Stimulated activated CD4-positive, alpha-beta T cell treated with anti-CD3 and anti-CD28 coated beads, Interleukin-4, amount 100 ng/mL, for 48 hours (primary cell): ENCODE measurements at places on chromosomes 7 and 10.

- no peak for DNase-seq
These were observed 34.5 kb upstream of the RBM20 start for GRCh38 chr10:110609605-110610004.

- DNase-seq, result no peak
These were observed 477.1 kb downstream of the RPS24 start for GRCh38 chr10:78510566-78511323.

DNA sequence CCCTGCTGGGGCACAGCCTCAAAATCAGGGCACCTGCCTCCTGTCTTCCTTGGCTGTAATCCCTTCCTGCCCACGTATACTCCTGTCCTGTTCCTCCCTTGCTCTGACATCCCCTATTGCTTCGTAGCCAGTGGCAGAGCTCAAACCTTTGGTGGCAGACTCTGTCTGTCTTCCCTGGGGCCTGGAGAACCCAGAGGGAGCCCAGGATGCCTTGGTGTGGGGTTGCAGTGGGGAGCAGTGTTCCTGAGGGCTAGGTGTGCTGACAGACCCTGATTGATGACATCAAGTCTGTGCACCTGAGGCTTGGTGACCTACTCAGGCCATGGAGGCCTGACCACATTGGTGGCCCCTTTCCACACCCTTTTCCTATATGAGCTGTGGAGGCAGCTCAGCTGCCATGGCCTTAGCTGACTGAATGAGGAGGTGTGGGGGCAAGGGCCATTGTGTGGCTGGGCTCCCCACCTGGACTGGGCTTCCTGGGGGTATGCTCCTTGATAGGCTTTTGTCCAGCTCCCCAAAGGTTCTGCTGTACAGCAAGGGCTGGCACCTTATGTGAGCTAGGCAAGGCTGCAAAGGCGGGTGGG is 5.4 kb upstream of the GCK start:
- DNase-seq, result no peak

- no peak for DNase-seq
These were observed 33.6 kb downstream of the IQCE start for GRCh38 chr7:2592375-2592865.

- no peak for DNase-seq
These were observed 103.1 kb upstream of the AFAP1L2 start for GRCh38 chr10:114507449-114507848.

DNA sequence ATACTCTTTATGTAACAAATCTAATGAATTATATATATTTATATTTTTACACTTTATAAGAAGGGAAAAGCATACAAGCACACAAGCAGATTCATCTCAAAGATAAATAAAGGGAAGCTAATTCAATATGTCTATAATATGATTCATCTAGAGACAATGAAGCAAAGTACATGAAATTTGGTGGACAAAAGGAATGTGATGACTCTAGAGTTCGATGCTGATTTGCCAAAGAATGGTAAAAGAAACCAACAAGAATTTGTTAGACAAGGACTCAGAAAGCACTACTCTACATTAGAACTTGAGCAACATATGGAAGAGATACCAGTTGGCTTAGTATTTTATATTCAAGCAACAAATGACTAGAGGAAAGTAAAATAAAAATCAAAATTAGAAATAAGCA is 536.5 kb upstream of the TEX47 start:
- no peak for DNase-seq

GRCh38 chr10:5404208-5405041 is at the start of gene TUBAL3:
TSS of gene TUBAL3 (minus strand) at chr10:5404828. CDS start at chr10:5404792, 36 bp downstream.
- DNase-seq, result no peak

DNA sequence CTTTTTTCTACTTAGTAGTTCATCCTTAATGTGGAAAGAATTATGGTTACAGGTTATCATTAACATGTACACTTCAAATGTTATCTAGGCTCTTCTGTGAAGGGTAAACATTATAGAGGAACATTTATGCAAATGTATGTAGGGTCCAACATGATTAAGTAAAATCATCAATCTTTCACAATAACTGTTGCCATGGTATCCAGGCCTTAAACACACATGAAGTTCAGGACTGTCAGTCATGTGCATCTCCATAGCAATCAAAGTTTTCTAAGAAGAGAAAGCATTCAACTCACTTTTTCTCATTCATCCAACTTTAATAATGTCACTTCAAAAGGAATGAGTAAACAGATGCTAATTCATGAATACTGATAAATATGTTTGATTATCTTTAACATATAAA is 83.6 kb downstream of the DNAJC1 start:
- DNase-seq, result no peak

- DNase-seq, result no peak
These were observed 117.5 kb upstream of the HGF start for GRCh38 chr7:81887098-81888090.

- no peak for DNase-seq
These were observed 33.3 kb upstream of the TES start for GRCh38 chr7:116177009-116177408.

- DNase-seq, result no peak
These were observed 84.5 kb downstream of the SORBS1 start for GRCh38 chr10:95476469-95477174.

GRCh38 chr10:119501690-119502089 is 40.8 kb downstream of the RGS10 start:
- no peak for DNase-seq

DNA sequence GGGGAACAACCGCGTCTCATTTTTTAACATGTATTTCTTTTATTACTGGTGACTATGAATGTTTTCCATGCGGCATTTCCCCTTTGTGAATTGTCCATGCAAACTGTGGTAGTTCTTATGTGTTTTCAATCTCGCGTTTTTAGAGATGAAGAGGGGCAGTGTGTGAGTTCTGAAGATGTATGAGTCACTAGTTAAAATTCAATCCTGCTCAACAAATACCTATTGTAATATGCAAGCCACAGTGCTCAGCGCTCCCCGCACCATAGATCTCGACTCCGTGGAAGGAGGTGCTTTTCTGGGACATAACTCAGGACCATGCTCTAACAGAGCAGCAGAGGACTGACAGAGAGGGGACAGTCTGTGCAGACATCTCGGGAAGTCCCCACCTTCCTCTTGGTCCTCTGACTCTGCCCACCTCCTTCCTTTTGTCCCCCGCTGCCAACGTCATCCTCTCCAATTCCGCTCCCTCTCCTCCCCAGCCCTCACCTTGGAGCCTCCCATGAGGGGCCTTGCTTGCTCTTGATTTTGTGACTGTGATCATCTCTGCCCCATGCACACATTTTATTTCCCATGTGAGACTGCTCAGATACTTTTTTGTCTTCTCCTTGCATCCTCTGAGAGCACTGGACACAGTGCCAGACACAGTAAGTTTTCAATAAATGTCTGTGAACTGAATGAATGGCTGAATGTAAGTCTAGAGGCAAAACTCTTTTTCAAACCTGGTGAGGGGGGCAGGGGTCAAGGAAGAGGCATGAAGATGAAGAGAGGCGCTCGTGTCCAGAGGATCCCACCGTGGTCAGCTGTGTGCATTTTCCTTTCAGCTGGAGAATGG is 42.7 kb upstream of the PLEKHA1 start:
- DNase-seq, result no peak

GRCh38 chr10:52706332-52707070 is 66.1 kb downstream of the MBL2 start:
- no peak for DNase-seq

DNA sequence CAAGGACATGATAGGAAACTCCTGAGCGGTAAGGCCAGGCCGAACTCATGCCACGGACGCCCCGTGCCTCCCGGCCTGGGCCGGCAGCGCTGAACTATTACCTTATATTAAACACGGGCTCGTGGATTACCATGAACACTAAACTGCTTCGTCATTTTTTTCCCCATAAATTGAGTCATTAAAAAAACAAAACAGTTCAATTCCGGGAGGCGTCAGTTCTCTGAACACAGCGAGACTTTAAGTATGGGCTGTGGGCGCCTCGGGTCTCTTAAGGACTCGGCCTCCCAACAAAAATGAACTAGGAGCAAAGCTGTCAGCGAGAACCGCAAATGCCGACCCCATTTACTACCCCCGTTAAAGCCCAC is 519 bp downstream of the PITRM1 start:
- peak; percentile 33 for DNase-seq

- no peak for DNase-seq
These were observed 1.9 kb upstream of the EBF3 start for GRCh38 chr10:129965959-129966358.

- no peak for DNase-seq
These were observed 51.1 kb downstream of the YKT6 start for GRCh38 chr7:44251881-44252280.

DNA sequence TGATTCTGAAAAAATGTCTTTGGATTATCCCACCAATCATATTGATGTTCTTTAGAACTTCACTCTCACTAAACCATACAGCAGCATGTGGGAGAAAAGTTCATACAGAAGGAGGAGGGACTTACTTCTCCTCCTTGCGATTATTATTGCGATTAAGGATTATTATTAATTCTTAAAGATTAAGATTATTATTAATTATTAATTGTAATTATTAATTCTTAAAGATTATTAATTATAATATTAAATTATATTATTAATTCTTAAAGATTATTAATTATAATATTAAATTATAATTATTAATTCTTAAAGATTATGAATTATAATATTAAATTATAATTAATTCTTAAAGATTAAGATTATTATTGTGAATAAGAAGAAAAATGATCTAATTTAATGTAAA is 80.5 kb downstream of the MACC1 start:
- no peak for DNase-seq

GRCh38 chr10:50991456-50992355 is 82.6 kb upstream of the PRKG1 start:
- no peak for DNase-seq

GRCh38 chr10:65660006-65660405 is 1265.8 kb upstream of the LRRTM3 start:
- DNase-seq, result no peak

DNA sequence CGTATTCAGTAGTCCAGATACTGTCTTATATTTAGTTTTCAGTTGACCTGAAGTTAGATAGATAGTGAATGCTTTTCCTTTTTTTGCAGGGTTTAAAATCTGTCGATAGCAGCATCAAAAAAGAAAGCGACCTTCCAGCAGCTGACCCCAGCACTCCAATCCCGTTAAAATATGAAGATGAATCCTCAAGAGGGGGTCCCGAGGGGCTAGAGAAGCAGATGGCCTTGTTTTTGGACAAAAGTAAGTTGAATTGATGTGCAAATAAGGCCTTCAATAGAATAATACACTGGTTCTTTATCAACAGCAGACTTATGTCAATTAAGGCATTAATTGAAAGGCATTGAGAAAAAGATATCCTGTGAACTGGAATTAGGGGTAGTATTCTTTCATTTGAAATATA is 18.7 kb downstream of the EDRF1 start:
- DNase-seq, result no peak

GRCh38 chr10:119129721-119130120 is 25.8 kb downstream of the DENND10 start:
- DNase-seq, result no peak

DNA sequence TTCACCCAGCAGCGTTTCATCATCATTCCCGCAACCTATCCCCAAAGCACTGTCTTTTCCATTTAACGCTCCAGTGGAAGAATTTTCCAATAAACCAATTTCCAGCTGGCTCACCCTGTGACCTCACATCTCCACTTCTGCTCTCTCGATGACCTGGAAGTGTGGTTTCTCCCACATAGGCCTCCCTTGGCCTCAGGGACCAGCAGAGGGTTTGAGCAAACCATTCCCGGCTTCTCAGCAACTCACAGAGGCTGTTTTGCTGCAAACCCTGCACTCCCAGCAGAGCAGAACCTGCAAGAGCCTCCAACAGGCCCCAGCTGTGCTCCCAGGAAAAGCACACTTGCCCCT is 523.0 kb upstream of the FOXK1 start:
- no peak for DNase-seq

DNA sequence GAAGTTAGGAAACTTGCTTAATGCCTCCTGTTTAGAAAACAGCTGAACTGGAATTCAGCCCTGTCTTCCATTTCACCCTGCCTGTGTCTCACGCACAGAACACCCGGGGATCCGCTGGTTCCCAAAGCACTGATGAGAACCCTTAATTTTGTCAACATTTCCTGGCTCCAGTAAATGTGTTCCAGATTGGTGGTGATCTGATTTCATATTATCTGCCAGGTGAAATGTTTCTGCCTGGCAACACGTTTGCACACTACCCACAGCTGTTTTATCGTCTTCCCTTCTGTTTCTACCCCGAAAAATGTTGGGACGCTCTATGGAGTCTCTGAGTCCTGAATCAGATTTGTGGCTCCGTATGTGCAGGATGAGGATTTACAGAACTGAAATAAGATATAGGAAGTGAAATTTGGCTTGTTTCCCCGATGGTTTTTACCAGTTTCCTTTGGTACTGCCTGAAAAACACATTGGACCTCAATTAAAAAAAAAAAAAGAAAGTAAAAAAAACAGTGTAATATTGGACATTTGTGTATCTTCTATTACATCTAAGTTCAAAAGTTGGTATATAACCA is 29.0 kb downstream of the MRC1 start:
- no peak for DNase-seq

DNA sequence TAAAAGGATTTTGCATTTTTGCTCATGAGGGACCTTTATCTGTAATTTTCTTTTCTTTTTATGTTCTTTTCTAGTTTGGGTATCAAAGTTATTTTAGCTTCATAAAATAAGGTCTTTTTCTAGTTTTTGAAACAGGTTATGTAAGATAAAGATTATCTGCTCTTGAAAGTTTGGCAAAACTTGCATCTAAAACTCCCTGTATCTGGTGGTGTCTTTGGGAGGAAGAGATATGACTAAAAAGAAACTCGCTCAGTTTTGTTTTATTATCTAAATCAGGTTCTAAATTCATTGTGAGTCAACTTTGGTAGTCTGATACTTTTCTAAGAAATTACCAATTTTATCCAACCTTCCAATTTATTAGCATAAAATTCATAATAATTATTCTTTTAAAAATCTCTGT is 55.1 kb downstream of the VCL start:
- DNase-seq, result no peak

GRCh38 chr7:156505876-156506275 is 134.7 kb upstream of the RNF32 start:
- no peak for DNase-seq

DNA sequence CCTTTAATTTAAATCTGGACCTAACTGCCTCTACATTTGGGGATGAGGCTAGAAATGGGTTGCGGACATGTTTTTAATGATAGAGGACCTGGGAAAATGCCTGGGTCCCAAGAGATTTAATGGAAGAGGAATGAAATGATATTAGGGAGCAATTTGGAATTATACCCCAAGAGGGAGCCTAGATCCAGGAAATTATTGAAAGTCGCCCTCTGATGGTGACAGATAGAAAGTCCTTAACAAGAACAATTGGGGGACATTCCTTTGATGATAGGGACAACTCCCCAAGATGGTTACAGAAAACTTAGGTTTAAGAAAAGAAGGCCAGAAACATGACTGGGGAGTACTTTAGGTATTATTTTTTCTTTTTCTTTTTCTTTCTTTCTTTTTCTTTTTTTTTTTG is 9.5 kb upstream of the TSGA13 start:
- DNase-seq, result no peak

GRCh38 chr10:78258323-78259030 is 224.8 kb downstream of the RPS24 start:
- no peak for DNase-seq

DNA sequence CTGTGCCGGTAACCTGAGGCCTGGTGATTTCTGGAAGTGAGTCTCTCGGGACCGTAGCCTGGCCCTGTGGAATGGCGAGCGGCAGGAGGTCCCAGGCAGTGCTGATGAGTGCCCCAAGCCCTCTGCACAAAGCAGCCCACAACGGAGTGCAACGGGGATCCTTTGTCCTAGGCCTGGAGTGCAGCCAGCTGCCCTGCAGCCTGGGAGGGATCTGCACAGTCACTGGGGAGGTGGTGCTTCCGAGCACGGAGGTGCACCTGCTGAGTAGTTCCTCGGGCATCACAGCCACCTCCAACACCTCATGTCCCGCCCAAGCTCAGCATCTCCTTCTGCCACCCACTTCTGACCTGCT is 162.8 kb upstream of the ZMIZ1 start:
- DNase-seq, result no peak
